Stimulated activated CD8-positive, alpha-beta memory T cell treated with anti-CD3 and anti-CD28 coated beads, Interleukin-15, amount 100 ng/mL, for 1 hour (primary cell): ENCODE measurements at places on chromosomes 3 and 15.
A peak's percentile ranks its signal among the peaks of the same experiment; 100 is the strongest.

DNA sequence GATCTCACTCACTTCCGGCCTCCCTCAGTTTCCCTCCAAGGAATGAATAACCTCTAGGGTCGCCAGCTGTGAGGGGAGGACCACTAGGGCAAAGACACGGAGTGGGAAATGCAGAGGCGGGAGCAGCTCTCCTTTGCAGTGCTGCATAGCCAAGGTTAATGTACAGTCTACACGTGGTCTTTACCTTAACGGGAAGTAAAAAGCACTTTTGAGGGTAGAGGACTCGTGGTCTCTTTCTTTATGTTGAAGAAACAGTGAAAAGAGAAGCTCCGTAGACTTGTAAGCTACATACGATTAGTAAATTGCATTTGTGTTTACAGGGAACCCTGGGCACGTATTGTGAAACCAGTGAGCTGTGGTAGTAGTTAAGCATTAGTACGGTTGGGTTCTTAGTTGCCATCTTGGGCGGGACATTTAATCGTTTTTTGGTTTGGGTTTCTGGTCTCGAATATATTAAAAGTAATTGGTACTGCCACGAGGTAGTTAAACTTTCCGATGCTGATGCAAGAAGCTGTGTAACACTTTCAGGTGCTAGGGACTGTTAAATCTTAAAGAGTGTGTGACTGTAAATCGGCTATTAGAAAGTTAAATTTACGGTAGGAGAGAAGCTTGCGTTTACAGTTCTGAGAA is 828 bp downstream of the U2SURP start:
- no peak for DNase-seq

GRCh38 chr3:37492468-37492867 is 318.1 kb upstream of the LRRFIP2 start:
- no peak for DNase-seq

DNA sequence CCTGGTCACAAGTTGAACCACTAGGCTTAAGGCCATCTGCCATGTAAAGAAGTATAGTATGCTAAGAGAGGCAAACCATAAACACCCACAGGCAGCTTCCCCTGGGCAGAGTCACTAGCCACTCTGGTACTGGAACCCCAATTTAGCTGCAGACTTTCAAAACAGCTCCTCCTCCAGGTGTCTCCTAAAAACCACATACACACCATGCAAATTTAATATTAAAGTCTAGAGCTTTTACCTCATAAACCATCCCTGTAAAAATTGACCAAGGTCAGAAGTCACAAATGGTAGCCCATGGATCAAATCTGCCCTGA is 99.1 kb upstream of the STT3B start:
- DNase-seq, result no peak

DNA sequence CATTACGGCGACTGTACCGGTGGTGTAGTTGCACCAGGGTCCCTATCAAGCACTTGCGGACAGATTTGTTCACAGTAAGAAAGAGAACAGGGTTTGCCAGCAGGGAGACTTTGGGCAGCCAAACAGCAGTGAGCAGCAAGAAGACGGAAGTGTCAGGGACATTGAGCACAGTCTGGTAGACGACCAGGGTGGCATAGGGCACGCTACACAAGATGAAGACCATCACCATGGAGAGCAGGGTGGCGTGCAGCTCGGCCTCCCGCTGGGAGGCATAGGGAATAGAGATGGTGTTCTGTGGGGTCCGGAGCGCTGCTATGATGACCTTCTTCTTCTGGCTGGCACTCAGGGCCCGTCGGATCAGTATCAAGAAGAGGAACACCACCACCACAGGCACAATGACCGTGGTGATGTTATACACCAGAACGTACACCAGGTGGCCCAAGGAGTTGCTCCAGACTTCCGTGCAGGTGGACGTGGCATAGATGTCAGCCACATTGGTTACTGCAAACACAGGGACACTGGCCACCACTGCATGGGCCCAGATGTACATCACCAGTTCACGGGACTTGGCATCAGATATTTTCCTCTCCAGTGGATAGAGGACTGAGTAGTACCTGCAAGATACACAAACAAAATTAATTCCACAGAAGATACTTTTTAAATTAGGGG is 19.1 kb upstream of the FSIP1 start:
- DNase-seq, result no peak

DNA sequence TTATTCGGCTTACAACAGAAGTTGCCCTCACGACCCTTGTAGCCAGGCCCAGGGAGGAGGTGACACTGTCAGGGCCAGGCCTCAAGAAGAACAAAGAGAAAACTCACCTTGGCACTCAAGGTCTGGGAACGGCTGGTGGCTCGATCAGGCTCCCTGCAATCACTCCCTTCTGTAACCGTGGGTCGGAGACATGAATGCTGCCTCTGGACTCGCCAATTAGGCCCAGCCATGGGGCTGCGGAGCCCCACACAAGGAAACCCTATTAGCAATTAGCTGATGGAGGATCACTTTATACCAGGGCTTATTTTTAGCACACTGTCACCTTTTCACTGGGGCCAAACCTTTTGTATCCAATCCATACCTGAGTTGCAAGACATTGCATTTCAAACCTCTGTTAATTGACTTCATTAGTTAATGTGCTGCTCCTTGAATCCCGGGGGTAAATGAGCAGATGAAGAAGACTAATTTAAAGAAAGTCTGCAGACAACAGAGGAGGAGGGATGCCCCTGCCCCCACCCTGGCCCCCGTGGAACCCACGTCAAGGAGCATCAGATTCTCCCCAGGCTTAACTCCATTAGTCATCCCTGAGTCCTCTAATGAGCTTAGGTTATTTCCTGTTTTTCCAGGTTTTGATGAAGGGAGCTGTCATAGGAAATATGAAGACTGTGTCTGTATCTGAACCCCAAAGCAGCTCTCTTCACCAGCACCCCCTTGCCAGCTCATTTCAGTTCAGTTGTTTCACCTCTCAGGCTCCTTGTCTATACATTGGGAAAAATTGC is 255.3 kb downstream of the RORA start:
- no peak for DNase-seq

- DNase-seq, result peak; percentile 54
Observed at GRCh38 chr3:50246517-50246954, 10.5 kb downstream of the GNAI2 start.

DNA sequence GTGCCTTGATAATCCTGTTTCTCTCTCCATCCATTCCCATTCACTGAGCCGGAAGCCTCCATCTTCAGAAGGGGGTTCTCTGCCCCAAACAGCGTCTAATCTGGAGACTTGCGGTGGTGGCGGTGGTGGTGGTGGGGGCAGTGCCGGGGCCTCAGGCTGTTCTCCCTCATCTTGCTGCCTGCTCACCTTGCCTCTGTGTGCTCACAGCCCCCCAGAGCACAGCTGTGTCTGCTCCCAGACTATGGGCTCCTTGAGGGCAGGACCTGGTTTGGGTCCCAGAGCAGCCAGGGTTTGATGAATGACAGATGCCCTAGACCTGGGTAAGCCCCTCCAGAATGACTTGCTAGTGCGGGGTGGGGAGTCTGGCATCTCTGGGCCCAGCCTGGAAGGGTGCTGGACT is 430 bp upstream of the PSTPIP1 start:
- DNase-seq, result no peak

GRCh38 chr3:10961921-10962320 is 30.6 kb upstream of the SLC6A1 start:
- DNase-seq, result no peak

- DNase-seq, result no peak
Observed at GRCh38 chr3:192434186-192434585, 293.2 kb downstream of the FGF12 start.

- no peak for DNase-seq
Observed at GRCh38 chr3:5298453-5298852, 110.9 kb downstream of the EDEM1 start.

DNA sequence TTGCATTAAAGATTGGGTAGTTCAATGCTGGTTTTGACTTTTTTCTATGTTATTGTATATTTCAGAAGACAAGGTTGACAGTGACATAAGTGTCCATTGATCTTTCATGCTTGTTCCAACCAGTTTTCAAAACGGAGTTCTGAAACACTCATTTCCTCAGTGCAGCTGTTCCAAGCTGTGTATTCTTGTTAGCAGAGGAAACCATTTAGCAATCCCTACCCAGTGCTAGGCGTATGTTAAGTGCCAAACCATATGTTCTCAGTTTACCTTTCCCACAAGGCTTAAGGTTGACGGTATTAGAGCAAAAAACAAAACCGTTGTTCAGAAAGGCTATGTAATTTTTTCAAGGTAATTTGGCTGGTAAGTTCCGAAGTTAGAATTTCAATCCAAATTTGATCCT is 9.1 kb downstream of the ATOSA start:
- DNase-seq, result no peak

GRCh38 chr3:115990669-115991068 is 367.4 kb downstream of the GAP43 start:
- no peak for DNase-seq

DNA sequence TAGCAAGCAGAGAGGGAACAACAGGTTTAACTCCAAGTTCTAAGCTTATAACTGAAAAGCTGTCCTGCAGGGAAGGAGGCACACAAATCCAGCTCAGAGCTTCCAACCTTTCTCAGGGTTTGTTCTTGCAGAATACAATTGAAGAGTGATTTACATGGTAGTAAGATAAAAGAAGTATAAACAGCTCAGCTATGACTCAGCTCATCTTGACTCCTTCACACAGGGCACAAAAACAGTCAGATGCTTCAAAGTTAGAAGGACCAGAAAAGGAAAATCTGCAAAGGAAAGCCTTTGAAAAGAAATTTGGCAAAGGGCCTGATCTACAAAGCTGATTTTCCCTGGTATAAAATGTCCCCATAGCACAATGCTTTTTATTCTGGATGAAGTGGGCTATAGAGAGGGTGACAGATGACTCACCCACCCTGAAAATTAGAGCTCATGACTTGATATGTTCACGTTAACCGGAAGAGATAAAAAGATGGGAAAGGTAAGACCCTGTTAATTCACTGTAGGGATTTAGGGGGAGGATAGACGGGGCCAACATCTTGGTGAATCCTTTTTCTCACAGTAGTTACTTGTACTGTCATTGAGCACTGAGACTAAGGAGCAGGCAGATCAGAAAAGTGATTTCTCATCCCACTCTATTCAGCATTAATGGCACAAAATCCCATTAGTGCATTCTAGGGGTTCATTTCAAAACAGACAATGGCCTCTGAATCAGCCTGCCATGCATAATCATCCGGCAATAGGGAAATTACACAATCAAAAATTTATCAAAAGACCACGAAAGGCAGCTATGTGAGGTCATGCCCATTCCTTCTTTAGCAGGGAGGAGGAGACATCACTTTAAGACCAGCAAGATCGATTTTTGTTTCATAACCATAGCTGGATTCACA is 143.5 kb downstream of the GAP43 start:
- DNase-seq, result no peak

DNA sequence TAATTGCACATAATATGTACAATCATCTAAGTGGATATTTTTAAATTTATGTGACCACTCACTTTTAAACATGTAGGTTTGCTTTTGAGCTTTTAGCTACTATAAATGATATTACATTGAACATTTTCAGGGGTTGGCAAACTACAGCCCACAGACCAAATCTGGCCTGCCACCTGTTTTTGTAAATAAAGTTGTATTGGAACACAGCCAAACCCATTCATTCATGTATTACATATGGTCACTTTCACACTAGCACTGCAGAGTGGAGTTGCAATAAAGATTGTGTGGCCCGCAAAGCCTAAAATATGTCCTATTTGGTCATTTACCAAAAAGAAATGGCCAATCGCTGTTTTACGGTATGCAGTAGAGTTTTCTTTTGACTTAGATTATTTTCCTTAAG is 21.2 kb downstream of the CMTM7 start:
- DNase-seq, result no peak

DNA sequence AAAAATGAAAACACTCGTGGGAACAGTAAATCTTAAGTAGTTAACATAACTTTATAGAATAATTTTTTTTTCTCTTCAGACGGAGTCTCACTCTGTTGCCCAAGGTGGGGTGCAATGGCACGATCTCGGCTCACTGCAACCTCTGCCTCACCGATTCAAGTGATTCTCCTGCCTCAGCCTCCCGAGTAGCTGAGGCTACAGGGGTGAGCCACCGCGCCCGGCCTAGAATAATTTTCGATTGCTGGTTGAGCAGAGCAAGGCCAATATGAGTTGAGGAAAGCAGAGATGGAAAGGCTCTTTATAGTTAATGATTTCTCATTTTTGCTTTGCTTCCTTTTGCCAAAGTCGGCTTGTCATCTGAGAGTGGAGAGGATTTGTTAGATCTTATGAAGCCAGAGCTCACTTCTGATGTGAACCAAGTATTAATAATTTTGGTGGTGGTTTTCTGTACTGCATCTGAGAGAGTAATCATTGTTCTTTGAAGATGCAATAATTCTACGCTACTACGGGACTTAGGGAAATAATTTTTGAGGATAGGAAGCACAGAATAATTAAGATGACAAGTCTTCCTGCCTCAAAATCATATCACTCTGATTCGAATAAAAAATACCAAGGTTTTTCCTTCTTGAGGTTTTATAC is 1.6 kb upstream of the GOLM2 start:
- DNase-seq, result no peak

DNA sequence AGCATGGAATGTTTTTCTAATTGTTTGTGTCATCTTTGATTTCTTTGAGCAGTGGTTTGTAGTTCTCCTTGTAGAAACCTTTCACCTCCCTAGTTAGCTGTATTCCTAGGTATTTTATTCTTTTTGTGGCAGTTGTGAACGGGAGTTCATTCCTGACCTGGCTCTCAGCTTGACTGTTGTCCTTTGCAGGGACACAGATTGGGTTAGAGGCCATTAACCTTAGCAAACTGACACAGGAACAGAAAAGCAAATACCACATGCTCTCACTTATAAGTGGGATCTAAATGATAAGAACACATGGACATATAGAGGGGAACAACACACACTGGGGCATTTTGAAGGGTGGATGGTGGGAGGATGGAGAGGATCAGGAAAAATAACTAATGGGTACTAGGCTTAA is 52.2 kb upstream of the RORA start:
- no peak for DNase-seq

GRCh38 chr3:143753006-143753405 is 95.3 kb downstream of the SLC9A9 start:
- no peak for DNase-seq

DNA sequence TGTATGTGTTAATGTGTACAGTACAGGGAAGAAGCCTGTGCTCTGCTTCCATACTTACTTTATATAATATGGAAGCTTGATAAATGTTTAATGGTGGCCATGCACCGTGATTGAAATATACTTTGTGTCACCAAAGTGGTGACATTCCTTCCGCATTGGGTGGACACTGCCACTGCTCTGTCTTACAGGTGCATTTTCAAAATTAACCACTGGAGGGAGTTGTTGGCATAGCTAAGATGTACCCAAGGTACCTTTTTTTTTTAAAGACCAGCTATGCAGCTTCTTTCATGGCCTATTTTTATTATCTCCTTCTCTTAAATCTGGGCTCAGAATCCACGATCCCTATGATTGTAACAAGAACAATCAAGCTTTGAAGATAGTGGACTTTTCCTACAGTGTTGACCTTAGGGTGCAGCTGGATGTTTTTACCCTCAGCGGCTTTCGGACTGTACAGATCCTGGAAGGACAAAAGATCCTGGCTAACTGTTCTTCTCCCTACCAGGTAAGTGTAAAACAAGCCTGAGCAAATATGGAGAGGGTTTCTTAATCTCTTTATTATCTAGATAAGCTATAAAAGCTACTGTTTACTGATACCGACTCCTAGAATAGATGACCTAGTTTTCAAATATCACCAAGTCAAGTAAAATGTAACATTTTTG is 21.6 kb upstream of the PAK6 start:
- peak; percentile 12 for DNase-seq
